ENCODE measurements at places on chromosomes 1 and 21. TPM values are rescaled to one million over a fixed set of nuclear protein-coding genes. Genes with fewer than 3 reads are reported as not detected.

DNA sequence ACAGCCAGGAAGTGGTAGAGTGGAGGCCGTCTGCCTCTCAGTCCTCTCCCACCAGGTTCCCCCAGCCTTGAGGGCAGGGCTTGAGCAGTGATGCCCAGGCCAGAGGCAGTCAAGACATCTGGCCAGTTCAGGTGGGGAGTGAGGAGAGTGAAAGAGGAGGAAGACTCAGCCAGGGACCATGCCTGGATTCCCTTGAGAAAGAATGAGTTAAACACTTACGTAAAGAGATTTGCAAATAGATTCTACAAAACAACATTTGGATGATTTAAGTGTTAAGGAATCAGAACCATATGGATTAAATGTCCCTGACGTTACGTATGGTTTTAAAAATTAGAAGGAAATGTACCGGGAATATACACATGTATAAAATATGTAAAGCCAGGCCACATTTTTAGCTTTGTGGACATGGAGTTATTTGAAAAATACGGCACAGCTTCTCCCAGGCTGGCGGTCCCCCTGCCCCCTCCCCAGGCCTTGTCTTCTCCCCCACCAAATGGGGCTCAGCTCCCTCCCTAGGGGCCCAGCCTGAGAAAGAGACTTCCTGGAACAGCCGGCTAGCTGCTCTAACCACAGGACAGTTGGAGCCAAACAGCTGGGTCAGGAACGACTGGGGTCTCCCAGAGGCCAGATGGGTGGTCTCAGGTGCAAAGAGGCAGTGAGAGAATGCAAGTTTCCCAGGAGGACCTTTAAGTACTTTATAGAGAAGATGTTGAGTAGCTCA lies 188.3 kb upstream of the EDN2 start:
- no peak for DNase-seq

DNA sequence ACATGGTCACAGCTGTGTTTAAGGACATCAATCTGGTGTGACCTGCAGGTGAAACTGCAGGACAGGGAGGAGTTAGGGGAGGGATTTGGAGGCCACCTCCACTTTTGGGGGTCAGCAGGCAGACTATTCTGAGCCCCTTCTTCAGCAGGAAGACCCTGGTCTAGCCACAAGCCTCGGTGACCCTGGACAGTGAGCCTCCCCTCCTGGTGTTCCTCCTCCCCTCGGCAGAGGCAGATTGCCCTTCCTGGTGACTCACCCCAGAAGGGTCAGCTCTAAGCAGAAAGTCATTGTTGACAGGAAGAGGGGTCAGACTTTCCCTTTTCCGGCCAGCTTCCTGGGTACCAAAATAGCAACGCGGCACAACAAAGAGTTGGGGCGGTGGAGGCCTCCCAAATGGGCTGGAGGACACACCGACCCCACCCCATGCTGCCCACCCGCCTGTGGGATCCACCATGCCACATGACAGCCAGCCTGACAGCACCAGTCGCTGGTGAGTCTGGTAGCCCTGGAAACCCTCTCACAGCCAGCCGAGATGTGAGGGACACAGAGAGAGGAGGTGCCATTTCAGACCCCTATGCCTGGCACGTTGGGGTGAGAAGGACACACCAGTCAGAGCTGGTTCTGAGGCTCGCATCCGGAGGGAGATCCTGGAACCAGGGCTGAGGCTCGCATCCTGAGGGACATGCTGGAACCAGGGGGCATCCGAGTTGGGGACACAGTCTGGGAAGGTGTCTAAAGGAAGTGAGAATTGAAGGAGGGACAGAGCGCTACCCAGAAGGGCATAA lies 14.7 kb upstream of the CSF1 start:
- no peak for DNase-seq

DNA sequence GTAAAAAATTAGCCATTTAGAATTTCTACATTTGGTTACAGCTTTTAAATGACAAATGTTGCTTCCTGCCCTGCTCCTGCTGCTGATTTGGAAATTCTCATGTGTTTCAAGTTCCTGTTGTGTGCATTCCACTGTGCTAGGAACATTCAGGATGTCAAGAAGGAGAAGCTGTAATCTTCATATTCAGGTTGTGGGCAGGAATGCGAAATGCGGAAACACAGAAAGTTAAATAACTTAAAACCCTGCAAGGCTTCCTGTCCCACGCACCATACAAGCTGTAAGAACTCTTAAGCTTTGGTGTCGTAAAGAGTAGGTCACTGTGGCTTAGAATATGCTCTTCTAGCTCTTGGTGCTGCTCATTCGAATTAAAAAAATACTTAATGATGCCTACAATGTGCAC lies 52.6 kb downstream of the S100B start:
- no peak for DNase-seq

DNA sequence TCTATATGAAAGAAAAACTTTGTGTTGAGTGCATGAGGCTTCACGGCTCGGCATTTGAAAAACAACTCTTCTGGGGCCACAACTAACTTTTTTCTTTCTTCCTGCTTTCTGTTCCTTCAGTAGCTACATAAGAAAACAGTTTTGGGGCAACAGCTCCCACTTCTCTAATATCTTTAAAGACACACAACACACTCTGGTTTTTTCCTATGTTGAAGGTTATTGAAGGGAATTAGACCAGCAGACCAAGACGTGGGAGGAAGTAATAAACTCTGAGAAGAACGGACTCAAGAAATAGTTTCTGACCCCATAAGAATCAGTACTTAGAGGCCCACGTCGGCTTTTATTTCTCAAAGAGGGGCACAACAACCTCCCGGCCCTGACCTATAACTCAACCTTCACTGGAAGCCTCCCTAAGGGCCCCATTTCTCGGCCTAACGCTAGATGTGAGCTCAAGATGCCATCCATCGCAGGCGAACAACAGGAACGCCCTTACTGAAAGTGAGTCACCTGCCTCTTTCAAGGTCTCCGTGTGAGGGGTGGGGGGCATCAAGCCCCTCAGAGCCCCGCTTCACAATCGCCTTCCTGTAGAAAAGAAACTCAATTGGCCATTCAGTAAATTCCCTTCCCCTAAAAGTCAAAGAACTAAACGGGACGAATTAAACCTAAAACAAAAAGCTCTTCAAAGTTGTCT lies 844 bp downstream of the ZMYM6 start:
- no peak for DNase-seq

- no peak for DNase-seq
These were observed 35.6 kb downstream of the EPB41 start for GRCh38 chr1:28950006-28950405.

DNA sequence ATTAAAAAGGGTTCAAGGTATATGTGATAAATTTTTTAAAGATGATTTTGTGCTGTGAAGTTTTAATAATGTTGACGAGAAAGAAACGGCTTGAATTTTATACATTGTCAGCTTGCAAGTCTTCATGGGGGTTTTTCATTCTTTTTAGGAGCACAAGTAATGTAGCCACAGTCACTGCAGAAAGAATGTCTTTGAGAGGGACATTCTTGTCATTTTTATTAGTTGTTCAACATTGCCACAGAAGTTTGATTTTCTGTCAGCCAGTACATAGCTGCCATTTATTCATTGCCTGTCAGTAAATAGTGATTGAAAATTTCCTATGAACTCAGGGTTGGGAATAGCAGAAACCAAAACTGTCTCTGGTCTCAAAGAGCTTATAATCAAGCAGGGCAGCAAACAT lies 156.3 kb downstream of the DHRS3 start:
- no peak for DNase-seq

DNA sequence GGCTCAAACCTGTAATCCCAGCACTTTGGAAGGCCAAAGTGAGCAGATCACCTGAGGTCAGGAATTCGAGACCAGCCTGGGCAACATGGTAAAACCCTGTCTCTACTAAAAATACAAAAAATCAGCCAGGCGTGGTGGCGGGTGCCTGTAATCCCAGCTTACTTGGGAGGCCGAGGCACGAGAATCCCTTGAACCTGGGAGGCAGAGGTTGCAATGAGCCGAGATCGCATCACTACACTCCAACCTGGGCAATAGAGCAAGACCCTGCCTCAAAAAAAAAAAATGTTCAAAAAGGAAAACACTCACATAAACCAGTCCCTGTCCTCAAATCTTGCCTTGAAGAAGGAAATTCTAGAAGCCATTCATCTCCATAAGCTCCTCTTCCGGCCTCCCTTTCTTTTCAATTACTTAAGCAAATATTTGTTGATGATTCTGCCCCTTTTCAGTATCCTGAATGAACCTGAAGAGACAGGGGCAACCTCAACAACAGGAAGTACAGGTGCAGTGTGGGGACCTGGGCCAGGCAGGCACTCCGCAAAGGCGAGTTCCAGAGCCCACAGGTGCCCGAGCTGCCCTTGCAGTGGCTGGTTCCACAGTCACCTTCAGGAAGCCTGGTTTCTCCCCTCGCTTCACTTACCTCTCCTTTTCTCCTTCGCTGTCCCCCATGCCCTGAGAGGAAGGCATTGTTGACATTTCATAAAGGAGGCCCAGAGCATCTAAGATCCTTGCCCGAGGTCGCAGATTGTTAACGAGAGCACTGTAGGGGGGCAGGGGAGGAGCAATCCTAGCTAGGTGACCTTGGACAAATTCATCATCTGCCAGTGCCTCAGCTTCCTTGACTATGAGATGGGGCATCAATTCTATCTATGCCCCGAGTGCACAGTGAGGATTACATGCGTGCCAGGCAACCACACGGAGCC lies 8.9 kb upstream of the LEFTY1 start:
- no peak for DNase-seq

The DBT gene
- 5.5 TPM for total RNA-seq

DNA sequence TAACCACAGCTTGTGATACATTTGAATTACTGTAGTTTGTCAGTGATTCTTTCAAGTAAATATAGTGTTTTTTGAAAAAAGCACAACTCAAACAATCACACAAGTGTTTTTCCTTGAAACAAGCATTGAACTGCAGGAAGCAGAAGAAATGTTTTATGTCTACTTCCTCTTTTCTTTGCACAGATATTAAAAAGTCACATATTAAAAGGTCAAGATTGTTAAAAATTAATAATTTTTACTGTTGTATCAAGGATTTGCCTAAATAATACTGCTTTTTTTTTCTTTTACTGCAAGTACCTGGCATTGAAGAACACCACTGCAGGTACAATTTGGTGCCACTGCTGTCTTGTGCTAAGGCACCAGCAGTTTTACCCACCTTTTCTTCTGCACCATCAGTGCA lies 214.2 kb upstream of the C1orf105 start:
- DNase-seq, result no peak

DNA sequence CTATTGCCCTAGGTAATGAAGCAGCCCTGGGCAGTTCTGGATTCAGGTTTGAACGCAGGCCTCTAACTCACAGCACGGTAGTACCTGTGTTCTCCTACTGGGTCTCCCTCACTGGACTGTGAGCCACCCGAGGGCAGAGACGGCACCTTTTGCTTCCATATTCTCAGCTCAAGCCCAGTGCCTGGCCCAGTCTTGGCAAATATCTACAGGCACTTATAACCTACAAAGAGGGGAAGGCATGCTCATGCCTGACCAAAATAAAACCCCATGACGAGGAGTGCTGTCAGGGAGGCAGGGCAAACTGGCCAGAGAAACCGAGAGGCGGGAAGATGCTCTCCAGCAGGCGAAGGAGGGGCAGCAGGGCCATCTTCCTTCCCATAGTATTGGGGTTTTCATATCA lies 91.1 kb downstream of the DDX20 start:
- DNase-seq, result no peak

GRCh38 chr1:101183388-101183699 lies 53.5 kb upstream of the S1PR1 start:
- no peak for DNase-seq

DNA sequence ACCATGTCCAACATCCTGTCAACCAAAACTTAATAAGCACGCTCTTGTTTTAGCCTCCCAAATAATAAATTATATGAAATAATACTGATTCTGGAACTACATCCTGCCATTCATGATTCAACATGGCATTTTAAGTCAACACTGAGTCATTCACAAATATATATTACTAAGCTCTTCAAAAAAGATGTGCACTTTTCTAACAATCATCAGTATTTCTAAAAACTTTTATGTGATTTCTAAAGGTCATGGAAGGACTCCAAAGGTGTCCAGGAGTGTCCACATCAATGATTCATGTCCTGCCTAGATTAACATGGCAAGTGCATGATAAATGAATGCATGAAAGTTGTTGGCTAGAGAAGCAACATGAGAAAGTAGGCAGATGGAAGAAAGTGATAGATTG lies 51.6 kb downstream of the NEGR1 start:
- no peak for DNase-seq

GRCh38 chr1:161198897-161199431 lies at the start of gene ADAMTS4:
Gene ADAMTS4, minus strand, starts transcription at chr1:161199054. Its CDS starts 427 bp downstream, at chr1:161198627.
- DNase-seq, result no peak

DNA sequence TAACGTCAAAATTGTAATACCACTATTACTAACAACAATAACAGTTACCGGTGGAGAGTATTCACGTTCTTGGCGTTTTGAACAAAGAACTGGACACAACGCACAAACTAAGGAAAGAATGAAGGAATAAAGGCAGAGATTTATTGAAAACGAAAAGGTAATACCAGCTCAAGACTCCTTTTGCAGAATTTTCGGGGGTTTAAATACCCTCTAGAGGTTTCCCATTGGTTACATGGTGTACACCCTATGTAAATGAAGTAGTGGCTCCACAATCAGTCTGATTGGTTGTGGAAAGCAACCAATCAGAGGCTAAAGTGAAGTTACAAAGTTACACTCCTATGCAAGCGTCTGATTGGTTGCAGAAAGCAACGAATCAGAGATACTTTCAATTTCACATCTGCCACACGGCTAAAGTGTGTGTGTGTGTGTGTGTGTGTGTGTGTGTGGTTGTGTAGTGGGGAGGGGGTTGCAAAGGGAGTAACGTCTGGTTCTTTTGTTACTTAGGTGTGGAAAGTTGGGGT lies 1.1 kb upstream of the GTF2B start:
- peak; percentile 89 for DNase-seq

DNA sequence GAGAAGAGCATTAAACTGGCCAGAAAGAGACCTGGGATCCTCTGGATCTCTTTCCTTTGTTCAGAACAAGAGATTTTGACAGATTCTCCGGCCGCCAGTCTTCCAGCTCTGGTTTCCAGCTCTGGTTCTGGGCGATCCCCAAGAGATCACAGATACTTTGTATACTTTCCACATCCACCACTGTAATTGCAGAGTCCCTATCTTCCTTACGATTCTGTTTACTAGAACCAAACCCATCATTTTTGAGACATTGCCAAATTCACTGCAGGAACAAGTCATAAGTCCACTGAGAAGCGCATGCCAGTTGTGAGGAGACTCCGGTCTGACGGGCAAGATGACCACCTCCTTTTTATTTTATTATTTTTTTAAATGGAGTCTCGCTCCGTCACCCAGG lies 505.2 kb downstream of the SMYD3 start:
- DNase-seq, result no peak

The AJAP1 gene
- not detected for total RNA-seq

DNA sequence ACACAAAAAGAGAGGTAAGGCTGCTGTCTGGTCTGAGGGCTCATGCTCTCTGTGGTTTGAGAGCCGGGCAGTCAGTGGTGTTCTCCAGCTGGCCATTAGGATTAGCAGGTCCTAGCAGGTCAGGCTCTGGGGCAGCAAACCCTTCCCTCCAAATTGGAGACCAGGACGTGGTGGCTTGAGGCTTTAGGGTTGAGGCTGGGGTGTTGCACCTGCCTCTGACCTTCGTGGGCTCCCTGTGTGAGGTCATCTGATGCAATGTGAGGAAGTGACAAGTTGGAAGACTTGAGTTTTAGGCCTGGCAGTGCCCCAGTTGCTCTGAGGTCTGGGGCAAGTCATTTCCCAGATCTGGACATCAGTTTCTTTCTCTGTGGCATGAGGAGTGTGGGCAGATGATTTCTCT lies 24.4 kb downstream of the SZRD1 start:
- no peak for DNase-seq

The CHD5 gene
- total RNA-seq, result 0.30 TPM

- DNase-seq, result no peak
These were observed 1.0 kb downstream of the FAM78B start for GRCh38 chr1:166165661-166166328.
